ENCODE measurements at places on chromosomes 1 and 21.

GRCh38 chr1:11740258-11741192 lies 4.6 kb downstream of the AGTRAP start:
- DNase-seq = no peak

DNA sequence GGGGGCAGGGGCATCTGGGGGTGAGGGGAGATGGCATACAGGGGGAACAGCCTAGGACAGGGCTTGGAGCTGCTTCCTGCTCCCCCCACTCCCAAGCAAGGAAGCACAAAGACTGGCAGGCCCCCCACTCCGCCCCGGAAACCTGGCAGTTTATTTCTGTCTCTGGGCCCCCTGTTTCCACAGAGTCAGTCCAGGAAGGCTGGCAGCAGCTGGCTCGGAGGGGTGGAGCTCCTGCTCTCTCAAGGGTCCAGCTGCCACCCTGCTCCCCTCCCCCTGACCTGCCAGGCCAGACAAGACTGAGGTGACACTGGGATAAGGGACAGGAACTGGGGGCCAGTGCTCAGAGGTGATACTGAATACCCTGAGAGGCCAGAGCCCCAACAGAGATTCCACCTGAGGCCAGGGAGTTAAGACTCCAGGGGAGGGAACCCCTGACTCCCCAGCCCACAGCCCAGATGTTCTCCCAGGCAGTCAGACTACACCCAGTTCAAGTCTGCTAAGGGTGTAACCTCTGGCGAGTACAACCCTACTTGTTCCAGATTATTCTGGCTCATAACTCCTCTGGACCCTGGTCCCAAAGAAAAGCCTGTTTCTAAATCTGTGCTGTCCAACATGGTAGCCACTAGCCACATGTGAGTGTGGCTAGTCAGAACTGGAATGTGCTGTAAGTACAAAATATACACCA lies 26.3 kb downstream of the AHDC1 start:
- DNase-seq = no peak

DNA sequence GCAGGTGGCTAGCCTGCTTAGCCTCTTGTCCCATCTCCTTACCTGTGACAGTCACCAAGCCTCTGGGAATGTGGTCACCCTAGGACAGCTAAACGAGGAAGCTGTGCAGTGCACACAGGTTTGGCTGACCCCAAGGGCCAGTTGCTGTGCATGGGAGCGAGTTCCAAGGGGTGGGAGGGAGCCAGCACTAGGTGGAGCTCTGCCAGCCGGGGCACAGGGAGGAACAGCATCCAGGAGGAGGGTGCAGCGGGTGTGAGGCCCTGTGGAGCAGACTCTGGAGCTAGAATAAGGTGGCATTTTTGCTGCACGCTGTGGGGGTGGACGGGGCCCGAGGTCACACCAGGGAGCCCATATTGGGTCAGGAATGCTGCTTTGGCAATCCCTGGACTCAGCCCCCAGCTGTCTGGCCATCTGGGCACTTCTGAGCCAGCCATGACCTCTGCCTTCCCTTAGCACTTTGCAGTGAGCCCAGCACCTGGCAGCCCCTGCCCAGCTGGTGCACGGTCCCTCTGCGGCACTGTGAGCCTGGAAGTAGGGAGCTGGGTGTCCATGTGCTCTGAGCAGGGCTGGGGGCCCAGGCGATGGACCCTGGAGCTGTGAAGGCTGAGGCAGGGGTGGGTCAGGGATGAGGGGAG lies 8.7 kb downstream of the PDXK start:
- no peak for DNase-seq

DNA sequence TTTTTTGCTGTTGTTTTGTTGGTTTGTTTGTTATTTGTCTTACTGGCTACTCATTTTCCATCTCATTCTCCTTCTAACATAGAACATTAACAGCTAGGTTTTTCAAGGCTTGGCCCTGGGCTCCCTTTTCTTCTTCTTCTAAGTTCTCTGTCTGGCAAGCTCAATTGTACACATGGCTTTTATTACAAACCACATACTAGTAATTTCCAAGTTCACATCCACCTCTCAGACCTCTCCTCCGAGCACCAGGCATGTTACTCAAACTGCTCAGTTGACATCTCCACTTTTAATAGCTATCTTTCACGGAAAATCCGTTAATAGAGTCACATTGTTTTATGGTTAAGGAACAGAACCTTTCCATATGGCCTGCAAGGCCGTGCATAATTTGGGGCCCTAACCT lies 736.9 kb upstream of the ADAMTS5 start:
- no peak for DNase-seq

DNA sequence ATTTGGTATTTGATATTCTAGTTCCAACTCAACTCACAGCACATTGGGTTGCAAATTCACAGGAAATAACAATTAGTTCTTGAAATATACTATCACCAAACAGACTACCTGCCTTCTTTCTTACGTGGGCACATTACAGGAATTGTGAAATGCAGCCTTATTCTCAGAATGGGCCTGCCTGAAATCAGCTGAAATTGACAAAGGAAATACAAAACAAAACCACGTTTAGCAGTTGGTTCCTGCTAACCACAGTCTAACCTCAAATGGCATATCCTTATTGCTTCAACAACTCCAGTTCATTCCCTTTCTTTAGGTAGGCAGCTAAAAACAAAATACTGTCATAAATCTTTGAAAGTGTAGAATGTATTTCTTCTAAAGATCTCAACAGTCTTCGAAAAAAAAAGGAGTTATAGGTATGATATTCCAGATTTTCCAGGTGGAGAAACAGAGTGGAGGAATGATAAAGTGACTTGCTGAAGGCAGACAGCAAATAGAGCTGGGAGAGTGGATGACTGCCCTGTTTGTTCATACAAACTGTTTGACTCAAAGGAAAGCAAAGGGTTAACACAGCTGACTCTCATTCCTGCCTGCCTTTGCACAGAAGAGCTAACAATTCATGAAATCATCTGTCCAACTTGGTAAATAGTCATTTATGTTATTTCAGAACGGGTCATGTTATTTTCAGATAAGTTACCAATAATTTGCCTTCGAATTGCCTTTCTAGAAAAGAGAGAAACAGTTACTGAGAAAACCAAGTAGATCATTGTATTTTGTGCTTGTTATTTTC lies 1.6 kb upstream of the GREM2 start:
- DNase-seq = no peak

GRCh38 chr1:150765296-150765976 lies at the start of gene CTSS:
CTSS (minus strand) TSS chr1:150765778; CDS start chr1:150764763, 1,015 bp downstream.
- no peak for DNase-seq

- no peak for DNase-seq
These were observed 4.7 kb downstream of the OR14I1 start for GRCh38 chr1:248697907-248698306.

DNA sequence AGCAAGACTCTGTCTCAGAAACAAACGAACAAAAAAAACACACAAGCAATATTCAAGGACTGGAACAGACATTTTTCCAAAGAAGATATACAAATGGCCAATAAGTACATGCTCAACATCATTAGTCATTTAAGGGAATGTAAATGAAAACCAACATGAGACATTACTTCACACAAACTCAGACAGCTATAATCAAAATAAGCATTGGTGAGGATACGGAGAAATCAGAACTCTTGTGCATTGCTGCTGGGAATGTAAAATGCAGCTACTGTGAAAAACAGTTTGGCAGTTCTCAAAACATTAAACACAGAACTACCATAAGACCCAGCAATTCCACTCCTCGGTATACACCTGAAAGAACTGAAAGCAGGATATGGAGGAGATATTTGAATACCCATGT lies 15.4 kb downstream of the NOL9 start:
- no peak for DNase-seq

DNA sequence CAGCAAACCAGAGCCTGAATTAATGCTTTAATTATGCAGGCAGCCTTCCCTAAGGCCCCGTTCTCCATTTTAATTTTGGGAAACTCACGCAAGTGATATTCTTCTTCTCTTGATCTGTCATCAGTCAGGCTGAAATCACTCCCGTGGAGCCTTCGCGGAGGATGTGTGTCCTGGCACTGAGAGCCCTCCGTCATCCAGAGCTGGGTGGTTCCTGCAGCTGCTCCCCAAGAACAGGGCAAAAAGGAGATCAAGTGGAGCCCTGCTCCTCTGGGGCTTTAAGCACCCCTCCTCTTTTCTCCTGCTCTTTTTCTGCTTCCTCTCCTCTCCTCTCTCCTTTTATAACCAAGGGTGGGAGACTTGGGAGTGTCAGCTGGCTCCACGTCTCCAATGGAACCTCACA lies 133.2 kb upstream of the CACNA1E start:
- DNase-seq = no peak

DNA sequence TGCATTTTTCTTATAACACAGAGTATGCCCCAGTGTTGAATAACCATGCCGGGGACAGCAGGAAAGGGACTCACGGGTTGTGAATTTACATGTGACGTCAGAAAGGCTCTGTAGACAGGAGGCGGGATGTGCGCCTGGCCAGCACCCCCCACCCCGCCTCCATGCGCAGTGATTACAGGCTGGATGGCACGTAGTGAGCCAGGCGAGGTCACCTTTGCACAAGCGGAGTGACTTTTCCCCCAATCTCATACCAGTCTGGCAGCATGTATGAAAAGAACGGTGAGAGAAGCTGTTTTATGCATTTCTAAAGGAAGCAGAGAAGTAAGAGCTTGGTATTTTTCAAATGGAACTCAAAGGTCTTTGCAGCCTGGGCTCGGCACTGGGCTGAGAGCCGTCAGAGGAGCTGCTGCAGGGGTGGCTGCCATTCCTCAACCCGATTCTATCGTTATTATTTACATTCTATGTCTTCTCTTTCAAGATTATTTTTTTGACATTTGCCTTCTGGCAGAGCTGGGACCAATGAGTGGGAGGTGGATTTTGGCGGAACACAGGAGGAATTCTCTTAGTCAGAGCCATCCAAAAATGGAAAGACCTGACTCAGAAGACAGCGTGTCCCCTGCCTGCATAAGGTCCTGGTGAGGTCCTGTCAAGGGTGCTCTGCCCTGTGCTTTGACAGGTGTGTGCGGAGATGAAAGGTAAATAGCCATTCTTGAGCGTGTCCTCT lies 115.6 kb upstream of the SLC45A1 start:
- no peak for DNase-seq

DNA sequence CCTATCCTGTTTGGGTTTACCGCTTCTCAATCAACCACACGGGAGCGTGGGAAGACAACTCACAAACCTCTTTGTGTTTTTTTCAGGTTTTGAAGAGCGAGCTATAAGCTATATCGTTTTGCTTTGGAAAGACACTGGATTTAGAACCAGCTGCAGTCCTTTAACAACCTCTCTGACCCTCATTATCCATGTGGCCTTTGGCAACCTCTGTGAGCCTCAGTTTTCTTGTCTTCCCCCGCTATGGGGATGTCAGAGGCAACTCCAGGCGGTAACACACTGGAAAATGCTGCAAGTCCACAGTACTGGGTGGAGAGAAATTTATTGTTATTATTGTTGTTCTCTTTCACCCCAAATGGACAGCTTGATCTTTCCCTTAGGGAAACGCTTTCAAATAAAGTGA lies 100.0 kb downstream of the ETS2 start:
- no peak for DNase-seq

DNA sequence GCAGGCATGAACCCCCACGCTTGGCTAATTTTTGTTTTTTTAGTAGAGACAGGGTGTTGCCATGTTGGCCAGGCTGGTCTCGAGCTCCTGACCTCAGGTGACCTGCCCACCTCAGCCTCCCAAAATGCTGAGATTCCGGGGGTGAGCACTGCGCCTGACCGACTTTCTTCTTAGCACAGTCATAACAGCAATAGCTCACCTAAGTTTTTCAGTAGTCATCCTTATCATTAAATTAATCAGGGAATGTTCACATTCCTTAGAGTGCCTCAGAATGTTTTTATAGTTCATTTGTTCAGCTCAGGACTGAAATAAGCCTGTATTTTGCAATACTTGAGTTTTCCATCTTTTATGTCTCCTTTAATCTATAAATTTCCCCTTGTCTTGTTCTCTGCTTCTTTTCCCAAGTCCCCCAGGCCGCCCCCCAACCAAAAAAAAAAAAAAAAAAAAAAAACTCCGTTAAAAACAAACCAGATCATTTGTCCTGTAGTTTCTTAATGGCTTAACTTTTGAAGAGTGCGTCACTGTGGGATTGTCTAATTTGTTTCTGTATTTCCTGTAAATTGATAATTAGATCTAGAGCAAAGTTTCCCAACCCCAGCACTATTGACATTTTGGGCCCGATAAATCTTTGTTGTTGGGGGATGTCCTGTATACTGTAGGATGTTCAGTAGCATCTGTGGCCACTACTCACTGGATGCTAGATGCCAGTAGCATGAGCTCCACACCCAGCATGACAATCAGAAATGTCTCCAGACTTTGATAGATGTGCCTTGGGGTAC lies 120.7 kb downstream of the ITSN1 start:
- DNase-seq = no peak

DNA sequence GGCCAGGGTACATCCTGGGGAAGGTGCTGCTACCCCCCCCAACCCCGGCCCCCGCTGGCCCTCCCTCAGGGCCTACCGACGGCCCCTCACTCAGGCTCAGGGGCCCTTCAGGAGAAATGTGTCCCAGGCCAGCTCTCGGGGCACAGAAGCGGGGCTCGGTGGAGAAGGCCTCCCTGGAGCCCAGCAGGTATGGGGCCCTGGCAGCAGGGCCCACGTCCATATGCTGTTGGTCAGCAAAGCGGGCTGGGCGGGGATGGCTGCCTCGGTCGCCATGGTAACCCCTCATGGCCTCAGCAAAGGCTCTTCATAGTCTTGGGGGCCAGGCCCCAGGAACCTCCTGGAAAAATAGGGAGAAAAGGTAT lies 24.4 kb downstream of the DLGAP3 start:
- DNase-seq = no peak

GRCh38 chr1:17274186-17275170 lies 25.6 kb downstream of the PADI3 start:
- peak; percentile 55 for DNase-seq

GRCh38 chr21:43723648-43724047 lies 4.7 kb downstream of the PDXK start:
- DNase-seq = no peak

DNA sequence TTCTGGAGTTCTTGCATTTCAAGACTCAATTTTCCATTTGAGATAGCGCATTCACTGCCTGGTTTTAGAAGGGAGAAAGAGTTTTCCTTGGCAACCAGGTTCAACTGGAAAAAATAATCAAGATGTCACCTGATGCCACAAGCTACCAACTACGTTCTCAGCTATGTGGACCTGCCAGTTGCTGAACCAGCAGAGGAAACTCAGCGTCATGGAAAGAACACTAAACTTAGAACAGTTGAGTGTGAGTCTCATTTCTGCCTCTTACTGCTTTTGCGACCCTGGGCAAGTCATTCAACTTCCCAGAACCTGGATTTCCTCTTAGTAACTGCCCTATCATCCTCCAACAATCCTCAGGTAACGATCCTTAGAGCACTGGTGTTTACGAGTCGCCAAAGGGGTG lies 373.0 kb upstream of the ESRRG start:
- no peak for DNase-seq

DNA sequence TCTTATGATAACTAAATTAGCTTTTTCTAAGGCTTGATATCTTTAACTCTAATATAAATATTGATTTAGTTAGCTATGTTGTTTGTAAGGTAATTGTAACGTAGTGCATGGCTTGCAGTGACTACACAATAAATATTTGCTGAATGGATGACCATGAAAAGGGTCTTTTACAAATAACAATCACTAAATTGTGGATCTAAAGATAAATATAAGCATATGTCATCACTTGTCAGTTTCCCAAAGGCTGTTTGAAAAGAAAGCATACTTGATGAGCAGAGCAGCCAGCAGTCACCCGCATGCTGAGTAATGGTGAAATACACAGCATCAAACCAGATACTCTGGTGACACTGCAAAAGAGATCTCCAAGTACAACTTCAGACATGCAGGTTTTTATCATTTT lies 92.5 kb upstream of the FMN2 start:
- DNase-seq = no peak
